ENCODE measurements at places on chromosomes 11 and 22. TPM values are rescaled to one million over a fixed set of nuclear protein-coding genes. Genes with fewer than 3 reads are reported as not detected.
A peak's percentile ranks its signal among the peaks of the same experiment; 100 is the strongest.

DNA sequence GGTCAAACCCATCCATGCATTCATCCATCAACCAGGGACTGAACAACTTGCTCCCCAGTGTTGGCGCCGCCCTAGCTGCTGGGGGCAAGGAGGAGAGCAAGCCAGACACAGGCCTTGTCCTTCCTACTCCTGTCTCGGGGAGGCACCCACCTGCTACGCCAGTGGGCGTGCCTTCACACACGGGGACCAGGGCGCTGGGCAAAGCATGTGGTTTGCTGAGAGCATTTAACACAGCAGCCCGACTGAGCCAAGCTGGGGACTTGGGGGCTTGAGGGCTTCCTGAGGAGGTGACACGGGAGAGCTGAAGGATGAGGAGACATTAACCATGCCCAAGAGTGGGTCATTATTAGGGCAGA, 30.6 kb downstream of the CACNA1I start:
- DNase-seq: no peak

The GDPD4 gene
- total RNA-seq: not detected

DNA sequence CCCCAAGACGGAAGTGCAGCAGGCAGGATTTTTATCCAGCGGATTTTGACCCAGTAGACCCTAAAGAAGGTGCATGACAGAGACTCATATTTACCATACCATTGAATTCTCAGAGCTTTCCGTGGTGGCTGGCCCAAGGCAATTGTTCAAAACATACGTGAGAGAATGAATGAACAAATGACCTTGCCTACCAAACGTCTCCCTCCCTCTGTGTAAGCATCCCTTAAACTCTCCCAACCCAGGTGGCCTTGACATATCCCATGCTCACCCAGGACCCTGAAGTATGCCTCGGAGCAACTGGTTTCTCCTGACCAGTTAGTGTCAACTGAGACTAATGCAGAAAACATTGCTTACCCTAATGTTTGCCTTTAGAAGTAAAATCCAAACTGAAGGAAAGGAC, 154.9 kb downstream of the TEAD1 start:
- no peak for DNase-seq

DNA sequence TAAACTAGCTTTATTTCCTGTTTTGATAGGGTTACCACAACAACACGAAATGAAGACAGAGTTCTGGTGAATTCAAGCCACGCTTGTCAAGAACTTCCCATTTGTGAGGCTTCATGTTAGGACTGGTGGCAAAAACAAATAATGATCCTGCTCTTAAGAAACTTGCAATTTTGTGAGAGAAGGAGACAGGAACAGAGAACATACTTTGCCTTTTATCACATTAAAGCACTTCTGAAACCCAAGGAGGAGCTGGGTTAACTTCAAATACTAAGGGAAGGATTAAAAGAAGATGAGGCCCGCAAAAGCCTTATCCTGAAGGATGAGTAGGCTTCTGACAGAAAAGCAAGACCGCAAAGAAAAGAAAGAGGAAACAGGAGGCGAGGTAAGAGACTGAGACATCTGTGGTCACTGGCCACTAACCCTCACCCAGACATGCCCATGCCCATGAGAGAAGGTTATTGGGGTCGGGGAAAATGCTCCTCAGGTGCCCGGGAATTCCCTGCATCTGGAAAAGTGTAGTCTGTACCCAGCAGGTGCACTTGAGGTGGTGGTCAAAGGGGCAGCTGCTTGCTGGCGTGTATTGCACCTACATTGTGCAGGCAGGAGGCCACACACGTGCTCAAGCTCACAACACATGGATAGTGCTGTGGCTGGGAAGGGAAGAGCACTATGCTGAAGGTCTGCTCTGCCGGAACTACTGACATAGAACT, 50.5 kb downstream of the MAPK1 start:
- peak; percentile 46 for DNase-seq

DNA sequence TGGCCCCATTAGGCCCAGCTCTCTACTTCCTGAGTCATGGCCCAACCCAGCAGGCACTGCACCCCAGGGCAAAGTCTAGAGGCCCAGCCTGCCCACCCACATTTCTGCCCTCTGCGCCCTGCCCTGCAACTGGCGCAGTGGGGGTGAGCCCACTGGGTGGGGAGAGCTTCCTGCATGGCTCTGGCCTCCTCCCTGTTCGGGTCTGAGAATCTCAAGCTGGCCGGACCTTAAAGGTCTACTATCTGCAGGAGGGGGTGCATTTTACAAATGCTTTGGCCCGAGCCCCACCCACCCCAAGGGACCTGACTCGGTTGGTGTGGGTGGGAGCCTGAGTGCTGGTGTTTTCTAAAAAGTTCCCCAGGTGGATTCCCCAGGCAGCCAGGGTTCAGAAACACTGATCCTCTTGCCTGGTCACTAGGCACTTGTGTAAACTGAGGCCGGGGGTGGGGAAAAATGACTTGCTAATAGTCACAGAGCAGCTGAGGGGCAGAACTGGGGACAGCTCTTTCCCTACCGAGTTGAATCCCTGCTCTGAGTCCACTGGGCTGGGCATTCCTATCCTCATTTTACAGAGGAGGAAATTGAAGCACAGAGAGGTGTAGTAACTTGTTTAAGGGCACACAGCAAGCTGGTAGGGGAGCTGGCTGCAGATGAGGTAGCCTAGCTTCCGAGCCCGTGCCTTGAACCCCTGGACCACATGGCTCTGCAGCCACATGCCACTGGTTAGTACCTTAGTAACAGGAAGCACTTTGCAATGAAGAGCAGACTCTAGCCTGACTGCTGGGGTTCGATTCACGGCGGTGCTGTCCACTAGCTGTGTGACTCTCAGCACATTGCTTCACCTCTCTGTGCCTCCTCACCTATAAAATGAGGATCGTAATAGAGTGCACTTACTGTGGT, 36.3 kb downstream of the CD82 start:
- DNase-seq: no peak

DNA sequence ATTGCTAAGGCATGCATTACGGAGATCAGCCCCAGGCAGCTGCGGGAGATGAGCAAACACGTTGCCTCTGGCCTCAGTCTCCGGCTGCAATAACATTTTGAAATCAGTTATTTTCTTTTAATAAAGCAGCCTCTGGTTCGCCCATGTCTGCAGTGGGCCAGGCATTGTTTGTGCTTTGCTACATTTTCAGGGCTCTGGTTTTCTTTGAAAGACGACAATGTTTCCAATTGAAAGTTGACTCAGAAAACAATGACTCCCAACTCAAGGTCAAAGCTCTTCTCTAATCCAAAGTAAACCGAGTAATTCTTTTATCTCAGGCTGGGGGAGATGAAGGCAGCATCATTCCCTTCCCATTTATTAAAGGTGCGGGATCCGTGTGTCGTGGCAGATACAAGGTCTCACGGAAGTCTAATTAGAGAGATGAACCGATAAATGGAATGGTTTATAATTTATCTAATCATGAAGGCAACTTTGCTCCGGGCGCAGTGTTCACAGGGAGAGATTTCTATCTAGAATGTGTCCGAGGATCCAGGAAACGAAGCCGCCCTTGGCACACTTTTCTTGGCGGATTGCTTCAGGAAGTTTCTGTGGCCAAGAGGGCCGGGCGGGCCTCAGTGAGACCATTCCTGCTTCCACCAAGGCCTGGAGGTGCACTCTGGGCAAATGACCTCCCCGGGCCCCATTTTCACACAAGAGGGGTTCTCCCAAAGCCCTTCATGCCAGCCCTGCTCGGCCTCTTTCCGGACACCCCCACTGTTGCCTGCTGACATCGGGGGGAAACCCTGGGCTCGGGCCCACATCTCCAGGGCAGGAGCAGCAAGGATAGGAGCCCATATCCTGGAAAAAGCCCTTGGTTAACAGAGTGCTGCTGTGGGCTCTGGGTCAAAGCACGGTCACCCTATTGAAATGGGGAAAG, 811.4 kb downstream of the BRD1 start:
- DNase-seq: no peak

The ENTHD1 gene
- total RNA-seq: not detected

DNA sequence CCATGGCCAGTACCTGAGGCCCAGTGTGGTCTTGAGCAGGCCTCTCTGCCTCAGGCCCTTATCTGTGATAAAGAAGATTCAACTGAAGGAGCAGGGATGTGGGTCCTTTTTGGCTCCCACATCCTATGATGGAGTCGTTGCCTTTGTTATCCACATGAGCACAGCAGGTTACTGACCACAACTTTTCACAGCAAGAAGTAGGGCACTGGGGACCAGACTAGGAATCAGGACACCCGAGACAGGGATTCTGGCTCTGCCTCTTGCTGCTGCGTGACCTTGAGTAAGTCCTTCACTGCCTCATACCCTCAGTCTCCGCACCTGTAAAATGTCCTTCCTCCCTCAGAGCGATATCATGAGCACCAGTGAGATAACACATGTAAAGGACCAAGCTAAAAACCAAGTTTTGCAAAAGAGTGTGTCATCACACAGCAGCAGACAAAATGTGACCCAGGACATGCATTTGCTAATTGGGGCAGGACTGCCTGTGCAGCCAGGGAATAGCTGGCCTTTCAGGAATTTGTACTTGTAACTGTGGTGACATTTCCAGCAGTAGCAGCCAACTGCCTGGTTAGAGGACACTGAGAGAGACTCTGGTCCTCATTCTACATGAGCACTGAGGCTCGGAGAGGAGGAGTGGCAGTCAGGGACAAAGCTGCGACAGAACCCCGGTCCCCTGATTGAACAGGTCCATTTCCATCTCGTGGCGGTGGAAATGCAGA, 13.2 kb upstream of the SMIM35 start:
- no peak for DNase-seq

The LRP5 gene
- total RNA-seq: 14.1 TPM

- peak; percentile 69 for DNase-seq
Observed at GRCh38 chr11:35214792-35215193, 75.8 kb downstream of the CD44 start.

The LRFN4 gene
- 12.4 TPM for total RNA-seq

DNA sequence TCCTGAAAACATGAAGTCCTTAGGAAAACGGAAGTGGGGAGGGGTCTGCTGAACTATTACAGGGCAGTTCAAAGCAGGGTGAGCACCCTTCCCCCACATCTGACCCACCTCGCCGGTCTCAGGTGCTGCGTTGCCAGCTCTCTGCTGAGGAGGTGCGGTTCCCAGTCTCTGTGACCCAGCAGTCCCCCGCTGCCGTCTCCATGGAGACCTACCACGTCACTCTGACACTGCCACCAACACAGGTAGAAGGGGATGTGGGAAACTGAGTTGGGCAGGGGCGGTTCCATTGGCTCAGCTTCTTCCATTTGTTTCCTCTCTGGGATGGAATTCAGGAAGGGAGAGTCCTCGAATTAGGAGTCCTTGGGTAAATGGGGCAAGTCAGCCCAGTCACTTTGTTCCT, 3.3 kb downstream of the C2CD2L start:
- DNase-seq: no peak

GRCh38 chr11:119489087-119489486, 66.1 kb upstream of the THY1 start:
- DNase-seq: no peak

GRCh38 chr11:13352711-13353110, 75.1 kb downstream of the BMAL1 start:
- DNase-seq: no peak

DNA sequence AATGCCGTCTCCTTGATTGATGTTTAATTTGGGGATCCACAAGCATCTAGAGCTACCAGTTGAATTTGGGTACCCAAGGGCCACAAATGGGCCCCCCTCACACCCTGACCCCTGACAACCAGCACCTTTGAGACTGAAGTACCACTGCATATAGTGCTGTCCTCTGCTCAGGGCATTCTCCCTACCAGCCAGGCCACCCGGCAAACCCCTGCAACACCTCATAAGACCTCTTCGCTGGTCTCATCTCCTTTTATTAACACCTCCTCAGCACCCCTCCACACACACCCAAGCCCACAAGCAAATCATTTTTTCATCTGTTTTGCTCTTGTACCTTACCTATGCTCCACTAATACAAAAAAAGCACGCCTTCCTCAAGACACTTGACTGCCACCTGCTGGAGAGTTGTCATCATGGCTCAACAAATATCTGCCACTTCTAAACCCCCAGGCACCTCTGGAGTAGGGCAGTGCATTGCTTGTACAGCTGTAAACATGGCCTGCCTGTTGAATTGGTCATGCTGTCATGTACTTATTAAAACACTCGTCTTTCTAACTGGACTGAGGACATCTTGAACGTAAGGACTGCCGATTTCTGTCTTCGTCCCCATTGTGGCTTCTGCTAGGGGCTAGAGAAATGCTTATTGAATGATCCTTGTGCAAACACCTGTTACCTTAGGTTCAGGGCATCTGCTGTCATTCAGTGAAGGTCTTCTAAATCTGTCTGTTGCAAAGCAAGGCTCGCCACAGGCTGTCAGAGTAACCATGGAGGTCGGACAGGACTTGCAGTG, 66.5 kb downstream of the BMAL1 start:
- peak; percentile 81 for DNase-seq

GRCh38 chr22:37425800-37426705, 1.2 kb downstream of the ELFN2 start:
- peak; percentile 52 for DNase-seq

DNA sequence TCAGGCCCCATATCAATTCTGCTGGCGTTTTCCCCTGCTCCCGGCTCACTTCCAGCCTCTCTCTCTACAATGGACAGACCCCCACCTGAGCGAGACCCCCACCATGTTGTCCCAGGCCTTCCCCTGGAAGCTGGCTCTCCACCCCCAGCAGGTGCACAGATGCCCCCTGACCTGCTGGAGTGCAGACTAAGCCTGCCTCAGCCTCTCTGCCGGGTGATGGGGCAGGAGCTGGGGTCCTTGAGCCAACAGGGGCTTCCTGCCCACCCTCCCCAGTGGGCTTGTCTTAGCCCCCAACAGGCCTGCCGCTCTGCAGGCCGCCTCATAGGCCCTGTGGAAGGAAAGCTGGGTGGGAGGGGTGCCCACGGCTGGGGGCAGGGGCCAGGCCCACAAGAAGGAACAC, 10.0 kb downstream of the ELFN2 start:
- no peak for DNase-seq

GRCh38 chr11:64078284-64078683, 42.6 kb downstream of the FLRT1 start:
- no peak for DNase-seq

DNA sequence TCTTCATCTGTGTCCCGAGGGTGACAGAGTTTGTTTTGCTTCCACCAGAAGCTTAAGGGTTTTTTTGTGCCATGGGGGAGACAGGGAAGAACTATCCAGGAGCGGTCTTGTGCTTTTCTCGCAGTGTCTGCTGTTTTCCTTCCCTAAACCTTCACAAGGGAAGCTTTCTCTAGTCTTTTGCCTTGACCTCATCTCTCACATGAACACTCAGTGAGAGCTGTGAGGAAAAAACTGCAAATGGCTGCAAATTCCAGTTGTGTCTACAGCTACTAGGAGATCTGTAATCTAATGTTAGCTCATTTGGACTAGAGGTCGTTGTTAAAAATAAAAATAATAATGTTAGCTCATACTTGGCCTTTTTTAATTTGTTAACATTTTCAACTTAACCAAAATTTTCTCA, 264.7 kb upstream of the SESN3 start:
- no peak for DNase-seq

The KREMEN1 gene
- 3.9 TPM for total RNA-seq
